ENCODE measurements at places on chromosomes 3 and 15. TPM values are rescaled to one million over a fixed set of nuclear protein-coding genes. Genes with fewer than 3 reads are reported as not detected.

- H3K27me3 ChIP-seq: no peaks in the 10 kb centered on the region
- no peak for DNase-seq
- H3K4me3 ChIP-seq: no peak overlapping the region
- H3K4me1 ChIP-seq: peaks cover 9% of the 10 kb centered on the region
- H3K36me3 ChIP-seq: no peaks in the 10 kb centered on the region
- H3K27ac ChIP-seq: no peak overlapping the region
These were observed 102.6 kb downstream of the ITPR1 start for GRCh38 chr3:4595710-4596113.

GRCh38 chr15:34584996-34585395 lies 1.5 kb upstream of the GOLGA8B start:
- H3K4me1 ChIP-seq: peaks cover 24% of the 10 kb centered on the region
- DNase-seq: no peak
- H3K27ac ChIP-seq: no peak overlapping the region
- peaks cover 2% of the 10 kb centered on the region for H3K36me3 ChIP-seq
- H3K4me3 ChIP-seq: no peak overlapping the region
- H3K27me3 ChIP-seq: peaks cover 16% of the 10 kb centered on the region

- H3K36me3 ChIP-seq: no peaks in the 10 kb centered on the region
- H3K27ac ChIP-seq: no peak overlapping the region
- no peak overlapping the region for H3K4me3 ChIP-seq
- H3K4me1 ChIP-seq: peaks cover 3% of the 10 kb centered on the region
These were observed 115.0 kb downstream of the CHST2 start for GRCh38 chr3:143234526-143234925.

GRCh38 chr15:53447053-53447574 lies 312.3 kb downstream of the WDR72 start:
- no peaks in the 10 kb centered on the region for H3K4me1 ChIP-seq
- H3K4me3 ChIP-seq: no peak overlapping the region
- no peak for DNase-seq

GRCh38 chr3:54633444-54634121 lies 294.3 kb downstream of the LRTM1 start:
- no peaks in the 10 kb centered on the region for H3K27me3 ChIP-seq
- H3K27ac ChIP-seq: no peak overlapping the region
- no peak overlapping the region for H3K4me3 ChIP-seq
- no peaks in the 10 kb centered on the region for H3K36me3 ChIP-seq
- H3K4me1 ChIP-seq: no peaks in the 10 kb centered on the region

- DNase-seq: no peak
- no peaks in the 10 kb centered on the region for H3K27me3 ChIP-seq
- H3K27ac ChIP-seq: peak overlapping the region; percentile 26
- H3K36me3 ChIP-seq: peaks cover 24% of the 10 kb centered on the region
- peaks cover 3% of the 10 kb centered on the region for H3K4me1 ChIP-seq
These were observed 68.8 kb downstream of the DNAJC13 start for GRCh38 chr3:132486099-132486498.

DNA sequence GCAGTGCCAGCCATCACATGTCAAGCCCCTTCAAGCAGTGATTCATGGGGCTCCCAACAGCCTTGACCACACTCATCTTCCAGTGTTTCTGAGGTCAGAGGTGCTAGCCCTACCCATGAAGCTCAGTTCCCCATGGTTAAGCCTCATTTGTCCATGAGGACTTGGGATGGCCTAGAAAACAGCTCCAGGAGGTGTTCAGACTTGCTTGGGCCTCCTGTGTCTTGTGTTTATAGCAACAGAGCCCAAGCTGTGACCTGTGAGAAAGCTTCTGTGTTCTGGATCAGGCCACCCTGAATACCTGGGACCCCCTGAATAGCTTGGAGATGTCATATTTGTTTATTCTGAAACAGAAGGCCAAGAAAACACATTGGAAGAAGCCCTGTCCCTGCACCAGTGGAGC lies 36.7 kb downstream of the LARP6 start:
- H3K27ac ChIP-seq: no peak overlapping the region
- DNase-seq: no peak
- no peaks in the 10 kb centered on the region for H3K4me1 ChIP-seq
- H3K27me3 ChIP-seq: no peaks in the 10 kb centered on the region
- H3K4me3 ChIP-seq: no peak overlapping the region

- H3K27ac ChIP-seq: no peak overlapping the region
- peaks cover 2% of the 10 kb centered on the region for H3K27me3 ChIP-seq
- no peak overlapping the region for H3K4me3 ChIP-seq
- no peaks in the 10 kb centered on the region for H3K4me1 ChIP-seq
- H3K36me3 ChIP-seq: no peaks in the 10 kb centered on the region
- DNase-seq: no peak
These were observed 249.8 kb downstream of the POLQ start for GRCh38 chr3:121295979-121296378.

DNA sequence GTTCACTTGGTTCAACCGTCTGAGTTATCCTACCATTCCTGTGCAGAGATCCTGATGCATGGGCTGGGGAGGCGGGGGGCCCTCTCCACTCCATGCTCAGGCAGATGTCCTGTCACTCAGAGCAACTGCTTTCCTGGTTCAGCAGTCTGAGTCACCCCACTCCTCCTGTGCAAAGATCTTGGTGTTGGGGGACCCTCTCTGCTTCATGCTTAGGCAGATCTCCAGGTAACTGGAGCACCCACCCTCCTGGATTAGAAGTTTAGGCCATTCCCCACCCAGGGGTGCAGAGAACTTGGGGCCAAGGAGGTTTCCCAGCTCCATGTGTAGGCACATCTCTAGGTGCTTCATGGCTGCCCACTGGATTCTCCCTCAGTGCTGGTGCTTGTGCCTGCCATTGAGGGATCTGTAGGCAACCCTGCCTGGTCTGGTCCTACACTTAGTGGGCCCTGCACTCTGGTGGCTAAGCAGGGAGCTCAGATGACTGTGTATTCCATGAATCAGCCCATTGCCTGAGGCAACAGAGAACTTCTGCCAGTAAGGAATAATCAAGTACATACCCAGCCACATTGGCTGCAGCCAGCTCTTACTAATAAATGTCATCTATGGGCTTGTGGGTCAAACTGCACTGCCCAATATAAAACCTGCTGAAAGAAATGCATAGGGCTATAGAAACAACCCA lies 465.4 kb upstream of the THBS1 start:
- H3K27me3 ChIP-seq: peaks cover 7% of the 10 kb centered on the region
- no peak for DNase-seq
- peaks cover 1% of the 10 kb centered on the region for H3K36me3 ChIP-seq
- H3K4me1 ChIP-seq: no peaks in the 10 kb centered on the region
- H3K4me3 ChIP-seq: no peak overlapping the region

GRCh38 chr3:154040283-154040682 lies 80.9 kb upstream of the ARHGEF26 start:
- no peaks in the 10 kb centered on the region for H3K36me3 ChIP-seq
- no peaks in the 10 kb centered on the region for H3K4me1 ChIP-seq
- H3K4me3 ChIP-seq: no peak overlapping the region
- no peak overlapping the region for H3K27ac ChIP-seq

- no peak within 1 kb of the TSS for H3K27ac ChIP-seq
- H3K36me3 ChIP-seq: no peaks in the 10 kb centered on the region
- DNase-seq: no peak
- H3K4me3 ChIP-seq: no peak within 1 kb of the TSS
- no peaks in the 10 kb centered on the region for H3K4me1 ChIP-seq
These were observed at the start of gene CADPS for GRCh38 chr3:62874711-62875557. TSS of gene CADPS (minus strand) at chr3:62875416. CDS start at chr3:62875029, 387 bp downstream.

- H3K4me3 ChIP-seq: no peak overlapping the region
- no peaks in the 10 kb centered on the region for H3K27me3 ChIP-seq
- no peak overlapping the region for H3K27ac ChIP-seq
- no peaks in the 10 kb centered on the region for H3K4me1 ChIP-seq
These were observed 6.7 kb downstream of the ZBTB47 start for GRCh38 chr3:42660131-42660715.

DNA sequence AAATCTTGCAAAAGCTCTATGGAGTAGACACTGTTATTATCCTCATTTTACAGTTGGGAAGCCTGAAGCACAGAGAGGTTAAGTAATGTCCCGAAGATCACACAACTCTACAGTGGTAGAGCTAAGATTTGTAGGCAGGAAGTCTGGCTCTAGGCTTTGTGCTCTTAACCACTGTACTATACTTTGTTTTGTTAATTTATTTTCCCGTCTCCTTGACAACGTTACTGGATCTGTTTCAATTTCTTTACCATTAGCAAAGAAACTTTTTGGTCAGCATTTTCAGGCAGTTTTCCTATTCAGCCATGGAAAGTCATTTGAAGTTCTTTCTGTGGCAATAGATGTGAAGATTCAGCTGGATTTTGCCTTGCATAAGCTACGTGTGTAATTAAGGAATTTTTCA lies 51.7 kb downstream of the OTOL1 start:
- H3K4me3 ChIP-seq: no peak overlapping the region
- H3K27ac ChIP-seq: no peak overlapping the region
- H3K36me3 ChIP-seq: no peaks in the 10 kb centered on the region
- peaks cover 5% of the 10 kb centered on the region for H3K27me3 ChIP-seq
- H3K4me1 ChIP-seq: no peaks in the 10 kb centered on the region

GRCh38 chr3:188223936-188224335 lies 70.0 kb downstream of the LPP start:
- H3K27me3 ChIP-seq: no peaks in the 10 kb centered on the region
- DNase-seq: no peak
- peaks cover 23% of the 10 kb centered on the region for H3K36me3 ChIP-seq
- H3K27ac ChIP-seq: no peak overlapping the region

- no peak overlapping the region for H3K27ac ChIP-seq
- H3K4me1 ChIP-seq: peaks cover 13% of the 10 kb centered on the region
- H3K36me3 ChIP-seq: no peaks in the 10 kb centered on the region
- no peak overlapping the region for H3K4me3 ChIP-seq
- no peak for DNase-seq
- H3K27me3 ChIP-seq: peaks cover 2% of the 10 kb centered on the region
These were observed 60.4 kb upstream of the POU1F1 start for GRCh38 chr3:87336761-87337160.

GRCh38 chr15:75201616-75202250 lies at the start of gene C15orf39:
TSS of gene C15orf39 (plus strand) at chr15:75201882. CDS start at chr15:75206049, 4,167 bp downstream.
- peaks cover 34% of the 10 kb centered on the region for H3K4me1 ChIP-seq
- peaks cover 12% of the 10 kb centered on the region for H3K36me3 ChIP-seq
- DNase-seq: peak; percentile 87
- no peaks in the 10 kb centered on the region for H3K27me3 ChIP-seq

- no peaks in the 10 kb centered on the region for H3K4me1 ChIP-seq
- H3K27ac ChIP-seq: no peak overlapping the region
- no peak overlapping the region for H3K4me3 ChIP-seq
- H3K27me3 ChIP-seq: peaks cover 9% of the 10 kb centered on the region
- DNase-seq: no peak
- H3K36me3 ChIP-seq: no peaks in the 10 kb centered on the region
These were observed 33.0 kb downstream of the PTPRG start for GRCh38 chr3:61594144-61594963.

DNA sequence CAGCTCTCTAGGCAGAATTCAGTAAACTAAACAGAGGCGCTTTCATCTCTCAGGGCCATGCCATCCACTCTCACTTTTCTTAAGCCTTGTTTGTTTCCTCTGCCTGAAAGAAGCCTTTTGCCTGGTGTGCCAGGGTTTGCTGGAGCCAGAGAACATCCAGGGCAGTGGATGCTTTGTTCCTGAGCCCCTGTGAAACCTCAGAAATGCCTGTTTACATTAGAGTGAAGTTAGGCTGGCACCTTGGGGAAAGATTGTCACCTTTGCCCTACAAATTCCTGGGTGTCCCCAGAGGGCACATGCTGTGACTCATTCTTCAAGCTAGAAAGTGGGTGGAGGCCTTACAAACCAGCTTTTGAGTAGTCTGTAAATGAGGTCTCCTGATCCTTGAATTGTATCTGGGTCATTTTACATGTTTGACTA lies 10.7 kb upstream of the TRAK1 start:
- H3K36me3 ChIP-seq: peaks cover 10% of the 10 kb centered on the region
- peak; percentile 47 for DNase-seq
- peak overlapping the region; percentile 7 for H3K4me3 ChIP-seq
- H3K4me1 ChIP-seq: peaks cover 57% of the 10 kb centered on the region
- H3K27me3 ChIP-seq: no peaks in the 10 kb centered on the region

GRCh38 chr3:107116251-107116650 lies 261.0 kb upstream of the CCDC54 start:
- H3K4me1 ChIP-seq: no peaks in the 10 kb centered on the region
- H3K27ac ChIP-seq: no peak overlapping the region
- H3K4me3 ChIP-seq: no peak overlapping the region
- DNase-seq: no peak
- no peaks in the 10 kb centered on the region for H3K36me3 ChIP-seq

GRCh38 chr3:149509526-149509925 lies 35.0 kb downstream of the TM4SF4 start:
- DNase-seq: no peak
- H3K36me3 ChIP-seq: no peaks in the 10 kb centered on the region
- peaks cover 21% of the 10 kb centered on the region for H3K27me3 ChIP-seq
- no peak overlapping the region for H3K4me3 ChIP-seq
- no peak overlapping the region for H3K27ac ChIP-seq

DNA sequence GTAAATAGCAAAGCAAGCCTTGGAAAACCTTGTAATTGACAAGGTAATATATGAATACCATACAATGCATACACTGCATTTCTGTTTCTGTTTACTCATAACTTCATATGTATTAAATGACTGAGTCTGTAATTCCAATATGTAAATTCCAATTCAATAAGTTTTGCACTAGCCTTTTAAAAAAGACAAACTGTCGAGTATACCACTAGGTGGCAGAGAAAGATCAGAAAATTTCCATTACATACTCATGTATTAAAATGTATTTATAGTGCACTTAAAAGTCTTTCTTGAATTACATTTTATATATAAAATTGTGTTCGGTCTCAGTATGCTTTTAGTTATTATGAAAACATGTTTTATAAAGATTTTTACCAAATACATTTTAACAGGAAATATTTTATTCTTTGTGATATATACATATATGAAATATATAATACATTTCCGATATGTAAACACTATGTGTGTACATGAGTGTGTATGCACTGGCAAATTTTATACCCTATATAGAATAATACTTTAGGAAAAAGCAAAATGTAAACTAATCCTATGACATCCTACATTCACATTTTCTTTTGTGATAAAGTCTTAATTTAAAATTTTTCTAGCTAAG lies 216.8 kb downstream of the VGLL3 start:
- DNase-seq: no peak
- H3K4me3 ChIP-seq: no peak overlapping the region
- H3K36me3 ChIP-seq: no peaks in the 10 kb centered on the region
- no peaks in the 10 kb centered on the region for H3K27me3 ChIP-seq

HLTF gene
- total RNA-seq: 19.0 TPM

GADL1 gene
- not detected for total RNA-seq

ATP10A gene
- 22.4 TPM for total RNA-seq

A4GNT gene
- not detected for total RNA-seq

FEZF2 gene
- not detected for total RNA-seq

PP2D1 gene
- not detected for total RNA-seq

PIF1 gene
- 30.0 TPM for total RNA-seq

SLC28A1 gene
- total RNA-seq: not detected

LYZL4 gene
- total RNA-seq: not detected

SGO1 gene
- total RNA-seq: 39.2 TPM

IL17RE gene
- 3.1 TPM for total RNA-seq

PRTG gene
- total RNA-seq: not detected

GOLGA8H gene
- total RNA-seq: not detected

C3orf85 gene
- not detected for total RNA-seq
